ENCODE measurements at places on chromosomes 12 and 14. TPM values are rescaled to one million over a fixed set of nuclear protein-coding genes. Genes with fewer than 3 reads are reported as not detected.

The RD3L gene
- total RNA-seq: not detected

The EGLN3 gene
- total RNA-seq: 0.18 TPM

The ADAM21 gene
- total RNA-seq: 2.3 TPM

The KLRC2 gene
- not detected for total RNA-seq

The ALG10B gene
- 10.9 TPM for total RNA-seq

The KRT81 gene
- not detected for total RNA-seq

The PRKD1 gene
- total RNA-seq: 24.6 TPM

The PLEKHG3 gene
- 2.7 TPM for total RNA-seq

The POTEM gene
- total RNA-seq: not detected

The LRRK2 gene
- 25.6 TPM for total RNA-seq

The MYH6 gene
- not detected for total RNA-seq

The COPS7A gene
- 79.1 TPM for total RNA-seq

The PLEKHA5 gene
- 125 TPM for total RNA-seq

The SIX6 gene
- total RNA-seq: not detected

The EID3 gene
- total RNA-seq: 4.2 TPM

The GPRC5A gene
- 9.5 TPM for total RNA-seq

The KCNJ8 gene
- total RNA-seq: 33.7 TPM

The C12orf50 gene
- total RNA-seq: 0.39 TPM

The TBC1D30 gene
- 5.2 TPM for total RNA-seq

The CISTR gene
- not detected for total RNA-seq

The SCN8A gene
- 1.6 TPM for total RNA-seq

The SIRT4 gene
- 1.9 TPM for total RNA-seq

The MYL2 gene
- total RNA-seq: 0.58 TPM

The KRT72 gene
- total RNA-seq: 0.14 TPM

The REP15 gene
- total RNA-seq: not detected

The GTF2A1 gene
- 51.4 TPM for total RNA-seq

The PFDN5 gene
- 976 TPM for total RNA-seq

The CLEC14A gene
- 17.8 TPM for total RNA-seq

The KERA gene
- not detected for total RNA-seq

The RAD52 gene
- total RNA-seq: 5.5 TPM

The NANOG gene
- not detected for total RNA-seq

The CLEC1B gene
- total RNA-seq: 0.28 TPM

The LBHD2 gene
- not detected for total RNA-seq

The INHBC gene
- total RNA-seq: not detected

The FAM181A gene
- not detected for total RNA-seq

The SLCO1B1 gene
- total RNA-seq: not detected

The CD163 gene
- 442 TPM for total RNA-seq

The GLIPR1 gene
- total RNA-seq: 34.8 TPM

The CD69 gene
- total RNA-seq: 4.6 TPM

The C1R gene
- total RNA-seq: 759 TPM

The TMPO gene
- 31.4 TPM for total RNA-seq

The SOCS2 gene
- 53.6 TPM for total RNA-seq

The IQSEC3 gene
- total RNA-seq: 0.23 TPM

The C12orf54 gene
- 0.94 TPM for total RNA-seq

The OTOGL gene
- 0.07 TPM for total RNA-seq

The VDR gene
- 80.1 TPM for total RNA-seq

The ADSS1 gene
- 19.3 TPM for total RNA-seq

The NFKBIA gene
- total RNA-seq: 183 TPM
